ENCODE measurements at places on chromosomes 2 and 18.
A peak's percentile ranks its signal among the peaks of the same experiment; 100 is the strongest.

- DNase-seq, result no peak
Measured at GRCh38 chr2:26900831-26901321, 52.9 kb downstream of the DPYSL5 start.

DNA sequence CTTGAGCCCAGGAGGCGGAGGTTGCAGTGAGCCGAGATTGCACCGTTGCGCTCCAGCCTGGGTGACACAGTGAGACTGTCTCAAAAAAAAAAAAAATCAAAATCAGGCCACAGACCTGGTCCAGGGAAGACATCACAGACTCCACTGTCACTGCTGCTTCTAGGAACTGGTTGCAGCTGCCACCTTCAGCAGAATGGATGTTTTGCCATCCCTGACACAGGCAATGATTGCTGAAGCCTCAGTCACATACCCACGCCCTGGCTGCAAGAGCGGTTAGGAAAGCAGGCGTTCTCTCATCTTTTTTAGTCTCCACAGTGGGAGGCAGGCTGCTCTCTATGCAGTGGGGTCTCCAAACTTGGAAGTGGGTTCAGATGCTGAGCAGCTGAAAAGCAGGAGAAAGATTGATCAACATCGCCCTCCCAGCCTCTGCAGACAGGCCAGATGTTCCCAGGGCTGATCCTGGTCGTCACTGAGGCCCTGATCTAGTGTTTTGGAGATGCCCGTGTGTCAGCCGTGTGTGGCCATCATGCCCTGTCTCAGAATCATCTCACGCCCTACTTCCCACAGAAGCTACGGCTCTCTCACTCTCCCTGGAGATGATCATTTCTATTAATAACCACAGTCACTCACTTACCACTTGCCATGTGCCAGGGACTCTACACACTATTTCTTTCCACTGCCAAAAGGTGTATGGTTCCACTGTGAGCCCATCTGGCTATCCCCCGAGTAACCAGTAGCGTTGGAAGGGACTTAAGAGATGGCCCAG, 91.8 kb downstream of the PLB1 start:
- DNase-seq, result no peak

GRCh38 chr2:10382354-10383061, 65.6 kb downstream of the ODC1 start:
- DNase-seq, result peak; percentile 44

GRCh38 chr2:41622301-41622700, 425.5 kb upstream of the PKDCC start:
- no peak for DNase-seq

DNA sequence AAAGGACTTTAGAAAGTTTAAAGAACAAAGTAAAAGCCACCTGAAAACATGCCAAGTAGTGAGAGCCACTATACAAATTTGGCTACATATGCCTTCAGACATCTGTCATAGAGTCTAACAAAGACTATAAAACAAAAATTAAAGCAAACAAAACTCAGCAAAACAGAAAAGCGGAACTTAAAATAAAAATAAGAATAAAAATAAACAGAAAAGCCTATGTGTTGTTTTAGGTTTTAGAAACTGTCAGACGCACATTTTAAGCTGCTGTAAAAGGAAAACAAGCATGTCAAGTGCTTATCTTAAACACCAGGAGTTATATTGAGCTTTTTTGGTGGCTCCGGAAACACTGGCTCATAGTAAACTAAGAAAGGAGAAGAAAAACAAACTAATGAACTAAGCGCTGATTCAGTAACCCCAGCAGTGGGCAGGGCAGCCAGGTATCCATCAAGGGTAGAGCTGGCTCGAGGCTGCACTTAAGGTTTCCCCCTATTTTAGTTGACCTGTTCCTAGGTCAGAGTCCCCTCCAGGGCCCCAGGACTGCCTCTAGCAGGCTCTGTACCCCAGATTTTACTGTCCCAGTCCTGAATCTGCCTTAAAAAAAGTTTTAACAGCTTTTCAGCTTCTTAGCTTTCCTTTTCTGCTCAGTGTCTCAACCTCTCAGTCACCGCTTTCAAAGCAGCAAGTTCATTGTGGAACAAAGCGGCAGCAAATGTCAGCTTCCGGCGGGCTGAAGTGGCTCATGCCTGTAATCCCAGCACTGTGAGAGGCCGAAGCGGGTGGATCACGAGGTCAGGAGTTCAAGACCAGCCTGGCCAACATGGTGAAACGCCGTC, 15.4 kb upstream of the RMC1 start:
- DNase-seq, result peak; percentile 32

DNA sequence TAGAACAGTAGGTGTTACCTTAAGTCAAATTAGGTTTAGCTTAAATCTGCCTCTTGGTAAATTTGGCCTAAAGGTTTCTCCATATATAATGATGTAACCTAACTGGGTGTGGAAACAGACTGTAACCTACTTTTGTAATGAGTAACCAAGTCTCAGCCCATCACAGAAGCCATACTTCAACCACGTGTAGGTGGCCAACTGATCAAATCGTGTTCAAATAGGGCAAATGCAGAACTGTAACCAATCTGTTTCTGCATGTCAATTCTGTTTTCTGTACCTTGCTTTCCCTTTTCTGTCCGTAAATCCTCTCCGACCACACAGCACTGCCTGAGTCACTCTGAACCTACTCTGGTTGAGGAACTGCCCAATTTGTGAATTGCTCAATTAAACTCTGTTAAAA, 34.0 kb upstream of the PLA2R1 start:
- no peak for DNase-seq

DNA sequence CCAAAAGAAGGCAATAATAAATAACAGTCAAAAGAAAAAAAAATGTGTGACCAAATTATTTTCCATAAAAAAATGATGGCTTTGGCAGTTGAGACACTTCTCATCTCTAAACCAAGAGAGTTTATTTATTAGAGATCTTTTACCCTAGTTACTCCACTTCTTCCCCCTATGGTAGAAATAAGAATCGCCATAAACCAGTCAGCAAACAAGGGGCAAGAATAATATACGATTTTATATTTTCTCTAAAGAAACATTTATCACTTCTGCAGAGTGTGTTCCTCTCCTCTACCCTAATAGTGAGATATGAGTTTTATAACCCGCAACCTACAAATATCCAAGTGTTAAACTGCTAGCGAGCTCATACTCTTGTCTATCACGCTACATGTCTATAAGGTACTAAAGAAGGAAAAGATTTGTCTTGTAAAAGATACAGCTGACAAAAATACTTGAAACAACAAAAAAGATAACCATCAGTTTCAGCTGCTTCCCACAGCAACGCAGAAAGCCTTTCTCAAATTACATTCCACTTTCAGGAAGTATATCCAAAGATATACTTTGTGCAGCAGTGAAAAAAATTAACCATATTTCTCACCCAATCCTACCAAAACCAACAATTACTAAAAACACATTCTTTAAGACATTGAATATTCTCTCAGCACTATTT, 2.3 kb downstream of the RNF103 start:
- DNase-seq, result no peak

DNA sequence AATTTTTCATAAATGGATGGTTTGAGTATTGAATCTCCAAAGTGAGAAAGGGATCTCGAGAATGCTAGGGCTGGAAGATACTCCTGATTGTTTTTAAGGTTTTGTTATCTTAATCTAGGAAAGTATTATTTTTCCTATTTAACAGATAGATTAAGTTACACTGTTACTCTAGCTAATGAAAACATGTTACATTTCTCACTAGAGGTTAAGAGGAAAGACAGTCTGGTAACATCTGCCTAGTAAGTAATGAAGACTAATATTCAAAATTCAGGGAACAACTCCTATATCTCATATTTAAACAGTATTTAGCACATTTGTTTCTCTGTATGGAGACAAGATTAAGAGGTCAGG, 2.0 kb downstream of the GALNT3 start:
- no peak for DNase-seq

GRCh38 chr2:169300636-169301530, 61.5 kb downstream of the LRP2 start:
- no peak for DNase-seq

DNA sequence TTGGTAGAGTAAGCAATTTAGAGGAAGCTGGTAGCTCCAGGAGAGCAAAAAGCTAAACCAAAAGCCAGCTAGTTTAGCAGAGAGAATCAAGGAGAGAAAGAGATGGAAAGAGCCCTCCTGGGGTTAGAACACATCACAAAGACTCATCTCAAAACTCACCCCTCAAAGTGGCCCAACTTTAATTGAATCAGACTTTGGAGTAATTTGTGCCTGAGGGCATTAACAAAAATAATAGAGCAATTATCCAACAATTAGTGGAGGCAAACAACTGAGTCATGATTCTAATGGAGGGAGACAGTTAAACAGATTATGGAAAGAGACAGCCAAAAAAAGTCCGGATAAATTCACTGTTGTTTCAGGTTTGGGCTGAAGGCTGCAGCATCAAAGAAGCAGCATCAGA, 417.4 kb downstream of the KCNJ3 start:
- no peak for DNase-seq

DNA sequence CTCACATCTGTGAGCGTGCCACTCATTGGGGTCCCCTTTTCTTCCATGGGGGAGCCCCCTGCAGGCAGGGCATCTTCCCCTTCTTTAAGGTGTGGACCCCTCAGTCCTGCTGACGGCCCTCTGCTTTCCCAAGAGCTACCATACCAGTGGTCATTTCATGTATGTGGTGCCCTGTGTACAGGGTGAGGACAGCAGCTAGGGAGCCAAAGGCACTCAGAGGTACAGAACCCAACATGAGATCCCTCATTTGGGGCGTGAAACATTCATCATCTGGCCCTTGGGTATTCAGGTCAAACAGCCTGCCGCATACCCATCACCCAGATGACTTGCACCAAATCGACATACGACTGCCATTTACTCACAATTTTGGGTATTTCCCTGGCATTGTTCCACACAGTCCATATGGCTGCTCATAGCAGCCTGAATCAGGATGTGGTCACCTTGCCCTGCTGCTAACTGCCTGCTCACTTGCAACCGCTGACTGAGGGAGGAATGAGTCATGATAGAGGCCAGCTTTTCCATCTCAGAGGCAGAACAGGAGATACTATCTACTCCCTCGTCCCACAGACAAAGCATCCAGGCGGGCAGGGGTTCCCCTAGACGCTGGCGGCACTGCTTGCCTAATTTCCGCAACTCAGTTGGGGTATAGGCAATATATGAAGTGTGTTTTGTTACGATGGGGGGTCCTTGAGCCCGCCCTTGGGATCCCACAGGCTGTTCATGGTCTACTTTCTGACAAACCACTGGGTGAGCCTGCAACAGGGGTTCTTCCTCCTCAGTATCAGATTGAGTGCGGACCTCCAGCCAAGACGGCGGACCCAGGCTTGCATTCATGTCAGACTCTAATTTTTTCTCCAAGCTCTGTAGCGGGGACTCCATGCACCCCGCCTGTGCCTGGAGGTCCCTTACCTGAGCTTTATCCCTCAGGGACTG, 228.6 kb downstream of the SATB2 start:
- DNase-seq, result peak; percentile 14

GRCh38 chr2:222434204-222434603, 9.9 kb downstream of the SGPP2 start:
- DNase-seq, result no peak

DNA sequence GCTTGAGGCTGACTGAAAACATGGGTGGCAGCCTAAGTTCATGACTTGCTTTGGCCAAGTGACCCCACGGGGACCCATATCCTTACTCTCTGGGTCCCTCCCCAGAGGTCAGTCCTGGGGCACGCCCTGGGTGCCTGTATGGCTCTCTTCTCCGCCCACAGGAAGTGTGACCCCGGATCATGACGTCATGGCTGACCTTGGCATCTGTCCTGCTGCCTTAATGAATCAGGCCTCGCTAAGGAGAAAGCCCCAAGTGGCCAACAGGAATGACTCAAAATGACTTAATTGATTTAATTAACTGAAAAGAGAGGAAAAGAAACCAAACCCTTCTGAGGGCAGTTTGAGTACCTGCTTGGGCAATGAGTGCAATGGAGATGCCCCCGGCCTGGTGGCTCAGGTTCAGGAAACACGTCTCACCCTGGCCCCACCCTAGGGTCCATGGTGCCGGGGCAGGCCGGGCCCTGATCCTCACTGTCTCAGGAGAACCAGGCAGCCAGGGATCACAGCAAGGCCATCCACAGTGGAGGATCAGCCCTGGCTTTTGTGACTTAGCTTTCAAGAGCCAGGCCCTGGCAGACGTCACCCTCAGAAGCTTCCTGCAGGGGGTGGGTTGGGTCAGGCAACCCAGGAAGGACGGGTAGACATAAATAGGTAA, 112.0 kb downstream of the CYP26B1 start:
- no peak for DNase-seq

DNA sequence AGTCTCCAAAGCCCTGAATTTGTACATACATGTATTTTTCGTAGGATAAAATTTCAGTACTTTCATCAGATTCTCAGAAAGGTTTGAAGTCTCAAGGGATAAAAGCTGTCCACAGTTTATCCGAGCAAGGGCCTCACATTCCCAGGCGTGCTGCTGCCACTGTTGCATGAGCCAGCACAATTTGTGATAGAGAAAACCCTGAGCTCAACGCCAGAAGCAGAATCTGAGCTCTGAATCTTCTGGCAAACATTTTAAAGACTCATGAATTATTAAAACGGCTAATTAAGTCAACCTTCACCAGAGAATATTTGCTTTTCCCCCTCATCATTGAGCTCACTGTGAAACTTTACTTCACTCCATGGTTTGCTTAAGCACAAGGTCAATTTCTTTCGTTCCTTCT, 38.5 kb upstream of the STPG4 start:
- DNase-seq, result no peak

GRCh38 chr18:12377556-12378197, 650 bp upstream of the AFG3L2 start:
- DNase-seq, result no peak

Data from CMK (cell line).